ENCODE measurements at places on chromosomes 16 and 17.
A peak's percentile ranks its signal among the peaks of the same experiment; 100 is the strongest.

GRCh38 chr17:33178681-33179080, 114.4 kb downstream of the ASIC2 start:
- DNase-seq, result no peak

GRCh38 chr17:70096861-70097260, 21.8 kb downstream of the KCNJ16 start:
- DNase-seq, result no peak

GRCh38 chr16:88552815-88553214, 17.4 kb upstream of the ZC3H18 start:
- DNase-seq, result no peak

- DNase-seq, result peak; percentile 48
These were observed 476.9 kb upstream of the GOT2 start for GRCh38 chr16:59210955-59211541.

DNA sequence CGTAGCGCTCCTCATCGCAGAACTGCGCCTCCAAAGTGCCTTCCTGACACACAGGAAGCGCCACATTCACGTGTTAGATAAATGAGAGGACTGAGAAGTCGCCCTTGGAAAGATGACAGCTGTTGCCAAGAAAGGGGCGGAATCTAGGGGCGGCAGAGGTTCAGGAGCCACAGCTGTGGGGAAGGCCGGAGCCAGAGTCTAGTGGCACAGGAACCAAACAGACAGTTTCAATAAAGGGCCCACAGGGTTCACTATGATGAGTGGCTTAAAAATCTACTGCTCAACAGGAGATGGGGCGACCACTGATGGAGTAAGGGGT, 4.7 kb downstream of the FLCN start:
- DNase-seq, result no peak

DNA sequence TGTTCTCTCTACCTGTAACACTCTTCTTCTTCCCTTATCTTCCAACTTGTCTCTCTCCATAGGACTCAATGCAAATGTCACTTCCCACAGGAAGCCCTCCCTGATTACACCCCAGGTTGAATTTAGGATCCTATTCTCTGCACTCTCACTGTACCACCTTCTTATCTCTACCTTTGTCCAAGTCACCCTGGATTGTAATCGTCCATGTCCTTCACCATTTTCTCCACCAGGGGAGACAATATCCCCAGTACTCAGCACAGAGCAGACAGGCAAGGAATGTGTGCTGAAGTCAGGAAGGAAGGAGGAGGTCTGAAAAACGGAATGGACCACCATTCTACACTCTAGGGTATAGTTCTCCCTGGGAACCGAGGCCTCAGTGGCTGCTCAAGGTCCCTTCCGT, 14.2 kb downstream of the C16orf82 start:
- no peak for DNase-seq

- no peak for DNase-seq
These were observed 16.1 kb downstream of the PARN start for GRCh38 chr16:14613991-14614390.

DNA sequence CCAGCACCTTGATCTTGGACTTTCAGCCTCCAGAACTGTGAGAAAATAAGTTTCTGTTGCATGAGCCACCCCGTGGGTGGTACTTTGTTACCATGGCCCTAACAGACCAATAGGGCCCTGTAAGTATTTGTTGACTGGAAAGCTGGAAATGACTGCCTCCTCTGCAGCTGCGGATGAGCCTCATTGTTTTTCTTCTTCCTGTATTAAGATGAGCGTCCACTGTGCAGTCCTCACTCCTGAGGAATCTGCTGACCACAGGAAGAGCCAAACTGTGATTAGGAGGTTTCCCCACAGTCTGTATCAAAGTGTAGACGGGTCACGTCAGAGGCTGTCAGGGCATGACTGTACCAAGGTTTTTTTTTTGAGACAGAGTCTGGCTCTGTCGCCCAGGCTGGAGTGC, 12.2 kb upstream of the AKTIP start:
- DNase-seq, result no peak

- no peak for DNase-seq
These were observed 4.3 kb downstream of the KNOP1 start for GRCh38 chr16:19713697-19714096.

Data from right kidney (tissue), 9 donors.